ENCODE measurements at places on chromosomes 5 and 9. TPM values are rescaled to one million over a fixed set of nuclear protein-coding genes. Genes with fewer than 3 reads are reported as not detected.

DNA sequence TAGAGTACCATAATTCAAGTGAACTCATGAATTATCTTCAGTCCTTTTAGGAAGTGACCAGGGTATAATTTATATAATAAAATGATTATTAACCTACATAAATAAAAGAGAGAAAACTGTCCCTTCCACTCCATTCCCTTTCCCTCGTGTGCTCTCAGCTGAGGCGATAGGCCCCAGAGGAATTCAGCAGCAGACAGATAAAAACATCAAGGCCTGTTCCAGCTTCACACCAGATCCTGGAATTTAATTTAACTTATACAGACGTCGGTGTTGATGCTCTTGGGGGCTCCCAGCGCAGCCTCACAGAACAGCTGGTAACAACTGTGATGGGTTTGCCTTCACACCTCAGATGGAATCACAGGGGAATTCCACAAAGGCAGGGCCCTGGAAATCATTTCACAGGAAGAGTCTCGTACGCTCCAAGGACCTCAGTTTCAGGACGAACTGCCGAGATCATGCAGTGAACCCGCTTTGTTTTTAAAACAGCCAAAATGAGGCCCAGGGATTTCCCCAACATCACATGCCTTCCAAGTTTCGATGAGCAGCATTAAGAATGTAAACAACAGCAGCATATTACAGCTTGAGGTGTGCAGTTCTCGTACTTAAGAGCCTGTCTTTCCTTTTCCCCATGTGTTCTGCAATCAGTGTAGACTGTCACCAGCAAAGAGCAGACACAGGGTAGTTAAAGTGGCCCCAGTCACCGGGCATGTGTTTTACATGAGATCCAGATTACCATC is 73.6 kb upstream of the ALDH1B1 start:
- H3K4me3 ChIP-seq, result no peak overlapping the region
- H3K27me3 ChIP-seq, result peaks cover 3% of the 10 kb centered on the region
- no peak for DNase-seq

GRCh38 chr5:67375606-67376005 is 179.0 kb upstream of the CD180 start:
- H3K27ac ChIP-seq, result no peak overlapping the region
- no peak overlapping the region for H3K4me3 ChIP-seq
- peaks cover 20% of the 10 kb centered on the region for H3K27me3 ChIP-seq
- DNase-seq, result no peak
- no peaks in the 10 kb centered on the region for H3K36me3 ChIP-seq
- peaks cover 10% of the 10 kb centered on the region for H3K4me1 ChIP-seq

- no peak overlapping the region for H3K4me3 ChIP-seq
- no peak overlapping the region for H3K27ac ChIP-seq
- DNase-seq, result no peak
- H3K36me3 ChIP-seq, result no peaks in the 10 kb centered on the region
Measured at GRCh38 chr9:113425072-113425471, 14.5 kb downstream of the C9orf43 start.

The IFNA2 gene
- total RNA-seq, result not detected

The SPAG8 gene
- total RNA-seq, result 1.5 TPM

The ADGRD2 gene
- total RNA-seq, result not detected

The OR1L8 gene
- 0.18 TPM for total RNA-seq

The TMC1 gene
- not detected for total RNA-seq

The ANKDD1B gene
- total RNA-seq, result 0.48 TPM

The POLE3 gene
- total RNA-seq, result 73.8 TPM

DNA sequence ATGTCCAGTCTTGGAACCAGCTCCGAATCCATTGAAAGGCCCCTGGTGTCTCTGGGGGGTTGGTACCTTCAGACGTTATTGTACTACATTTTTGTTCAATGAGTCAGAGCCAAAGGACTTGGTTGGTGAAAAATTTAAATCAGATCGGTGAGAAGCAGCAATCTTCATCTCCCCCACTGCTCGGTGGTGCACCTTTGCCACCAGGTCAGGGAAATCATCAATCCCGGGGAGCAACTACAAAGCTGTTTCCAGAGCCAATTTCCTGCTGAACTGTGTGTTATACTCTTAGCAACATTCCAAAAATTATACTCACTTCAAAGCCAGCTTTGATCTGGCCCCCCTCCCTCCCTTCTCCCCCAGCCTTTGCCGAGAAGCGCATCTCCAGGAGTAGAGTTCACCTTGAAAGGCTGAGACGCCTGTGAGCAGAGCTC is 375.2 kb upstream of the WWC1 start:
- no peak overlapping the region for H3K4me3 ChIP-seq
- no peaks in the 10 kb centered on the region for H3K27me3 ChIP-seq
- no peaks in the 10 kb centered on the region for H3K36me3 ChIP-seq
- no peaks in the 10 kb centered on the region for H3K4me1 ChIP-seq
